ENCODE measurements at places on chromosomes 16 and 17. TPM values are rescaled to one million over a fixed set of nuclear protein-coding genes. Genes with fewer than 3 reads are reported as not detected.

- DNase-seq: no peak
Measured at GRCh38 chr17:48579760-48580554, 1.8 kb upstream of the HOXB4 start.

GRCh38 chr16:66604376-66605176, at the start of gene CMTM3:
Gene CMTM3 (plus strand): TSS chr16:66604704. CDS start chr16:66604806, 102 bp downstream.
- no peak for DNase-seq

- no peak for DNase-seq
Measured at GRCh38 chr17:16033729-16034349, 34.2 kb downstream of the TTC19 start.

DNA sequence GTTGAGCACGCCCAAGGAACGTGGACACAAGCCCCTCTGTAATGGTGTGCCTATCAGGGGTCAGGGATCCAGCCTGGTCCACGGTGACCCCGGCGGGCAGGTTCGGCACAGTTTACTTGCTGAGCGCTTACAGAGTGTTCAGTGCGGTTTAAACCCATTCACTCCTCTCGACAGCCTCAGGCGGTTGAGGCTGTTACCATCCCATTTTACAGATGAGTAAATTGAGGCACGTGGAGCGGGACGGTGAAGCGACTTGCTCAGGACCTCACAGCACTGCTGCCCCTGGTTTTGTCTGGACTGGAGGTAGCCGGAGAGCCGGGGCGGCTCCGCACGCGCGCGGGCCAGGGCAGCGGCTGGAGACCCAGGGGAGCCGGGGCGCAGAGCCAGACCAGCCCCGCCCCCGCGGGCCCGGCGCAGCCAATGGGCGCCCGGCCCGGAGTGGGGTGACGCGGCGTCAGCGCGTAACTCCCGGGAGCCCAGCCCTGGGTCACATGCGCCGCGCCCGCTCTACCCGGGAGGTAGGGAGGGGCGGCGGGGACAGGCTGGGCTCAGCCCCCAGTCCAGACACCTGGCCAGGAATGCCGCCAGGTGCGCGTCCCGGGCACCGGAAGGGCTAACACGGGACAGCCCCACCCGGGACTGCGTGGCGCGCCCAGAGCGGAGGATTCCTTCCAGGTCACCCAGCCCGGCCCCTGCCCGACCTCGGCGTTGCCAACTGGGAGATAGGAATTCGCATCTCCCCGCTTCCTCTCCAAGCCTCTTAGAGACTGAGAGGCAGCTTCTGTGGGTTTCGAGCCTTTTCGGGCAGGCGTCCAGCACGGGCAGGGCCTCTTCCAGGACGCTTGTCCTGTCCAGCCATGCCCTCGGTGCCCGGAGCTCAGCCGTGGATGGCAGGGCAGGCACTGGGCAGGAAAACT, 3.3 kb upstream of the SREBF1 start:
- peak; percentile 36 for DNase-seq

Gene NPIPA3
- 1.4 TPM for polyA plus RNA-seq
